ENCODE measurements at places on chromosomes 1 and 21.
A peak's percentile ranks its signal among the peaks of the same experiment; 100 is the strongest.

DNA sequence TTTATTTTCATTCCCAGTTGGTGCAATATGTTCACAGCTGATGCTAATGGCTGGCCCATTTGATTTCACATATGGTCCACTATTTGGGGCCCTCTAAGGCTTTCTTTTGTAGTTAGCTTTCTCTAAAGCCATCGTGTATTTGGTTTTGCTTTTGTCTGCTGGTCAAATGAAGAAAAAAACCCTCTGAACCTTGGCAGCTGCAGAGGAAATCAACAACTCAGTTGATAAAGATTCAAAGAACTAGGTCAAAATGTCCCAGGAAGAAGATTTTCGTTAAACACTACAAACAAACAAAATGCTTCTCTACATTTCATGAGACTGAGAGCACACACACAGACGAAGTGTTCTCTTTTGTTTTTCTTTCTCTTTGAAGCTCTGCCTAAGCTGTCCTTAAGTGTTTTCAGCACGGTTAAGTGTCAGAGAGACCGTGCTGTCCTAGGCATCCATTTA lies 655.0 kb downstream of the RWDD3 start:
- DNase-seq: no peak

GRCh38 chr1:41348394-41348793 lies 12.8 kb upstream of the FOXO6 start:
- no peak for DNase-seq

- no peak for DNase-seq
These were observed 12.9 kb downstream of the GLIS1 start for GRCh38 chr1:53726009-53726600.

GRCh38 chr1:207219979-207220889 lies 101.2 kb upstream of the CD55 start:
- DNase-seq: no peak

DNA sequence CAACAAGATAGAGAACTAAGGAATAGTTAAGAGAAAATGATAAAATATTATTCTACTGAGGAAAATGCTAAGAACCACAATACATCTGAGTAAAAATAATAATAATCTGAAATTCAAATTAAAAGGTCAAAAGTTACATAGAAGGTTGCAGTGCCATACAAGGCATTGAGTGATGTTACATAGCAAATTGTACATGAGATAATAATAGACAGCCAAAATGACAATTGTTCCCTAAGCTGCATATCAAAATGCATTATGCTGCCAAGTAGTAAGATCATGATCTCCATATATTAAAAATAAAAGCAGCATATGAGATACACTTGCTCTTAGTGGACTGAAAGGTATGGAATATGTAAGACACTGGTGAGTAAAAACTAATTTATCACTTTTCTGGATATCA lies 547.7 kb downstream of the KCNT2 start:
- no peak for DNase-seq

- no peak for DNase-seq
These were observed 82.2 kb upstream of the AK4 start for GRCh38 chr1:65065524-65066418.

DNA sequence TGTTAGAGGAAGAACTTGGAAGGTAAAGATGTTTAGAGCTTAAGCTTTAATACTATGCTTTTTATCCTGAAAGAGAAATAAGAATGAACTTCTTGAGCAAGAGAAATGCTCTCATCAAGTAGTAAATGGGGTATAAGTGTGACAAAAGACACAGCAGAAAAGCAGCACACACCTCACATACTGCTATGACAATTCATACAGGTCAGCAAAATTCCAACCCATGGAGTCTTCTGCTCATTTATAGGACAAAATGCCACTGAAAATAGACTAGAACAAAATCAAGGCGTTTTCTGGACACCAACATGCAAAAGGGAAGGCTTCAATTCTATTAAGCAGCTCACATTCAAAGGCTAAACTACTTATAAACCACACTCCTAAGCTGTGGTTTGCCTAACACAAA lies 61.2 kb downstream of the EYA3 start:
- no peak for DNase-seq

DNA sequence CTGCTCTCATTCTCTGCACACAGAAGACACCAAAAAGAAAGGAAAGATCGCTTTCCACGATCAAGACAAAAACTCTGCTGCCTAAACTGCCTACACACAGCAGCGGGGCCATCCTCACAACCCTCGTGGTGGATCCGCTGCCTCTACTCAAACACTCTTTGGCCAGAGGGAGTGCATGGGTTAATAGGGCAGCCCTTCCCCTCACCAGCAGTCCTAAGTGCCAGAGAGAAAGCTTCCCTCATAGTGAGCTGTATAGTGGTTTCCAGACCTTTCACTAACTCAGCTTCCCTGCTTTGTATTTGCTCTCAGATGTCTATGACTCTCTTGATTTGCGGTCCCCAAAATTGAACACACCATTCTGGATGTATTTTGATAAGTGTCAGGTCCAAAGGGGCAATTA lies 30.9 kb downstream of the GPR161 start:
- no peak for DNase-seq

- peak; percentile 64 for DNase-seq
These were observed 3.9 kb upstream of the NUAK2 start for GRCh38 chr1:205325334-205325884.

- DNase-seq: peak; percentile 79
These were observed 22.1 kb downstream of the EIF2D start for GRCh38 chr1:206590025-206590758.

DNA sequence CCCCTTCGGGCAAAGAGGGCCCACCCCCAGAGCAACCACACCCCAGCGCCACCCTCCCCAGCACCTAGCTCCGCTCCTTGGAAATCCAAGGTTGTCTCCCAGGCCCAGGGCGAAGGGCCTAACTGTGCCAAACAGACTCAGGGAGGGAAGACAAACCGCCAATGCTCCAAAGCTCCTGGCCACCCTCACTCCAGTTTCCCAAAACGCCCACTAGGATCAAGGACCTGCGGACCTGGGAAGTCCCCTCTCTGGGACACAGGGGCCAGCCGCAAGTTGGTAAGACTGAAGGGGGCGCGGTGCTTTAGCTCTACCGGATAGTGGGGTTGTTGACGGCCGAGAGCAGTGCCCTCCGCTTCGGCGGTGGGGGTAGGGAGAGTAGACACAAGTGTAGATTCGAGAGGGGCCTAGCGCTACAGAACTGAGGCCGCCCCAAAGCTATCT lies 581 bp downstream of the IRF6 start:
- DNase-seq: no peak

DNA sequence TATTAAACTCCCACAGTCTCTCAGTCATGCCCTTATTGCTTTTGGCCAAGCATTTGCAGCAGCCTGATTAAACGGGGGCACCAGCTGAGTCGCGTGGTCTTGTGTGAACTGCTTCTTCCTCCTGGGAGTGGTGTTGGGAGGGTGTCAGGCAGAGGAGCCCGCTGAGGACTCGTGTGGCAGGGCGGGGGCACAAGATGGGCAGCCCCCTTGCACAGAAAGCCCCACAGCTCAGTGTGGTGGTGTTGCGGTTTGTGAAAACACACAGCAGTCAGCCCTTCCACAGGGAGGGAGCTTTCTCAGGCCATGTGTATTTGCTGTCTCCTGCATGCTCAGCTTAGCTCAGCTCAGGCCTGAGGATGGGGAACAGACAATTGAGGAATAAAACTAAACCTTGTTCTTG lies 22.4 kb downstream of the PEX14 start:
- no peak for DNase-seq

- DNase-seq: peak; percentile 44
These were observed 117.5 kb downstream of the TOMM20 start for GRCh38 chr1:235011064-235011598.

GRCh38 chr1:241077386-241078147 lies 279.4 kb downstream of the RGS7 start:
- DNase-seq: no peak

DNA sequence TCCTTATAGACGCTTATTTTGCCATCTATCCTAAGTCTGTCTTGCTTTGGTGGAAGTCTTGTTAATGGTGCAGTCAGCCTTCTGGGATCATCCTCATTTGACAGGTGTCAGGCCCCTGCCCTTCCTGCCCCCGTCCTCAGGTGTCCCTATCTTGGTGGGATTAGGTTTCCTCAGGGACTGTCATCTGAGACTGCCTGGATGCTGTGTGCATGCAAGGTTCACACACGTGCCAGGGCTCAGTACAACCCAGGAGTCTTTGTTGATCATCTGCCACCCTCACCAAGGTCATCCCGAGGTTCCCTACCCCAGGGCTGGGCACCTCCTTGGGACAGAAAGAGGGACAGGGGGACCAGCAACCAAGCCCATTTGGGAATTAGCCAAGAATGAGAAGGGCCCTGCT lies 18.0 kb downstream of the PADI2 start:
- DNase-seq: no peak

- no peak for DNase-seq
These were observed 12.2 kb upstream of the NEK2 start for GRCh38 chr1:211687462-211688215.

- no peak for DNase-seq
These were observed 83.9 kb downstream of the DTL start for GRCh38 chr1:212119397-212119837.

GRCh38 chr1:6730880-6731279 lies 29.3 kb upstream of the DNAJC11 start:
- DNase-seq: no peak

GRCh38 chr1:201954263-201955008 lies 867 bp upstream of the TIMM17A start:
- no peak for DNase-seq

DNA sequence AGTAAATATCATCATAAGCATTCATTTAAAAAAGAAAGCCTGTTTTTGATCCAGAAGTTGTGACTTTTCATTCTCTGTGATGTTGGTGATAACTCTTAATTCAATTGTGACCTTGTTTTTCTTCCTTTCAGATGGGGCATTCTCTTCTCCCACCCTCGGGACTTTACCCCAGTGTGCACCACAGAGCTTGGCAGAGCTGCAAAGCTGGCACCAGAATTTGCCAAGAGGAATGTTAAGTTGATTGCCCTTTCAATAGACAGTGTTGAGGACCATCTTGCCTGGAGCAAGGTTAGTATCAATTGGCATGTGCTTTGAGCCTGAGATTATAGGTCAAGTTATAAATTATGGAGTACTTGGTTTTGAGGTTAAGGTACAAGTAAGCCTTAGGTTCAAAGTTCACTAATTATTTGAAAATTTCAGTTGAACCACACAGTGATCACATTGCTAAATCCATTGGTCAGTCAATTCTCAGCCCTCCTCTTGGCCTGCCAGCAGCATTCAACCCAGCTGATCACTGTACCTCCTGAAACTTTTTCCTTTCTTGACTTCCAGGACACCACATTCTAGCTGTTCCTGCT lies 4.1 kb downstream of the PRDX6 start:
- no peak for DNase-seq

- DNase-seq: peak; percentile 77
These were observed 21.4 kb downstream of the SLC2A7 start for GRCh38 chr1:9004700-9005394.

DNA sequence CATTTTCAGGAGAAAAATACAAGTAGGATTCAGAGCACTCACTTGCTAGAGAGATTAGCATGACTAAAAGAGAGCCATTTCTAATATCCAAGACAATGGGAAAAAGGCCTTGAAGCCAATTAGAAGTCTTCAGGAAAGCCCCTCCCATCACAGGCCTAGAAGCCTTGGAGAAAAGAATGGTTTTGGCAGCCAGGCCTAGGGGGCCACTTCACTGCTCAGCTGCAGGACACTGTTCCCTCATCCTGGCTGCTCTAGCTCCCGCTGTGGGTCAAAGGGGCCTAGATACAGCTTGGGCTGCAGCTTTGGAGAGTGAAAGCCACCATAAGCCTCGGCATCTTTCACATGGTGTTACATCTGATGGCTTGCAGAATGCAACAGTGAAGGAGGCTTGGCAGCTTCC lies 62.8 kb downstream of the RGS4 start:
- no peak for DNase-seq

DNA sequence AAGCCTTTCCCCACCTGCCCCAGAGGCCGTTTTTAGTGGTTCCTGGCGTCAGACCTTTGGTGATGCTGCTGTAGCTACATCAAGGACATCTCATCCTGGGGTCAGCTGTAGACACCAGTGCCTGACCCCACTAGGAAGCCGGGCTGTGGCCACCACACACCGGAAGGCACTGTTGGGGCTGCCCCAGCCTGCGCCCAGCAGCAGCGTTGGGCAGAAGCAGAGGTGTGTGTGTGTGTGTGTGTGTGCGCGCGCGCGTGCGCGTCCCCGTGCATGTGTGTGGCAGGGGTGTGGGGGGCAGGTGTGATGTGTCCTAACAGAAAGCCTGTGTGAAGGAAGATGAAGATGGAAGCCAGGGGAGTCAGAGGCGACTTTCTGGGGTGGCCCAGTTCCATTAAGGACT lies 62.0 kb upstream of the COL6A1 start:
- DNase-seq: no peak

DNA sequence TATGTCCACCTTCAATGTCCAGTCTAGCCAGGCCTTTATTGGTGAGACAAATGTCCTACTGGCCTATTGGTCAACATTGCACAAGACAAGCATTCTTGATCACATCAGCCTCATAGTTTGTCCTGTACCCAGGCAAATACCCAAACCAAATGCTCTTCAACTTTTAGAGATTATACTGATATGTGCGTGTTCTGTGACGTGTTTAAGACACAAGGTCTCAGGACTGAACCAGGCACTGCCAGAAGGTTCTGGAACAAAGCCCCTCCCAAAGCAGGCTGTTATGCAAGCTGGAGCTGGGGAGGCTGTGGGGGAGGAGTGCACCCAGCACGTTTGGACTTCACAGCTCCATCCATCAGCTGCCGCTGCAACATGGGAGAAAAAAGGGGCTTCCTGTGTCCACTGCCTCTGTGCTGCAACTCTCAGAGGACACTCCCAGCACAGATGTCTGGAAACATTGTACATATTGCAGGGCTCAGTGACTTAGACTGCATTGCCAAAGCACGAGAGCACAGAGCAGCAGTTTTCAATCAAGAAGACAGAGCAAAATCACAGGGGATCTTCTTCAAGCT lies 45.9 kb downstream of the NID1 start:
- DNase-seq: no peak

DNA sequence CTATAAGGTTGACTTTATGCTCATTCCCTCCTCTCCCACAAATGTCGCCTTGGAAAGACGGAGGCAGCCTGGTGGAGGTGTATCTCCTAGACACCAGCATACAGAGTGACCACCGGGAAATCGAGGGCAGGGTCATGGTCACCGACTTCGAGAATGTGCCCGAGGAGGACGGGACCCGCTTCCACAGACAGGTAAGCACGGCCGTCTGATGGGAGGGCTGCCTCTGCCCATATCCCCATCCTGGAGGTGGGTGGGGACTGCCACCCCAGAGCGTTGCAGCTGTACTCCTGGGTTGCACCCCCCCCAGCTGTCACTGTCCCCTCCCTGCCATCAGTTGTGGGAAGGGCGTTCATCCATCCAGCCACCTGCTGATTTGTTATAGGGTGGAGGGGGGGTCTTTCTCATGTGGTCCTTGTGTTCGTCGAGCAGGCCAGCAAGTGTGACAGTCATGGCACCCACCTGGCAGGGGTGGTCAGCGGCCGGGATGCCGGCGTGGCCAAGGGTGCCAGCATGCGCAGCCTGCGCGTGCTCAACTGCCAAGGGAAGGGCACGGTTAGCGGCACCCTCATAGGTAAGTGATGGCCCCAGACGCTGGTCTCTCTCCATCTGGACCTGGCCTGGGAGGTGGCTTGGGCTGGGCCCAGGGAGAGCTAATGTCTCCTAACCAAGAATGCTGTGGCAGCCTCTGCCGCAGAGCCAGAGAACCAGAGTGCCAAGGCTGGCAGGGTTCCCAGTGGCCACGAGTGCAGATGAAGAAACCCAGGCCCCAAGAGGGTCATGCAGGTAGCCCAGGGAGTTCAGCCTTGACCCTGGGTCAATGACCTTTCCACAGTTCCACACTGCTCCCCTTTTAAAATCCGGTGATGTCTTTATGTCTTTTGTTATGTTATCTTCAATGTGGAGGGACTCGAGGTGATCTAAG lies 13.1 kb downstream of the PCSK9 start:
- DNase-seq: no peak
